Activated naive CD8-positive, alpha-beta T cell treated with anti-CD3 and anti-CD28 coated beads, Interleukin-2, amount 50 U/mL, for 24 hours (primary cell): ENCODE measurements at places on chromosomes 16 and 17.

DNA sequence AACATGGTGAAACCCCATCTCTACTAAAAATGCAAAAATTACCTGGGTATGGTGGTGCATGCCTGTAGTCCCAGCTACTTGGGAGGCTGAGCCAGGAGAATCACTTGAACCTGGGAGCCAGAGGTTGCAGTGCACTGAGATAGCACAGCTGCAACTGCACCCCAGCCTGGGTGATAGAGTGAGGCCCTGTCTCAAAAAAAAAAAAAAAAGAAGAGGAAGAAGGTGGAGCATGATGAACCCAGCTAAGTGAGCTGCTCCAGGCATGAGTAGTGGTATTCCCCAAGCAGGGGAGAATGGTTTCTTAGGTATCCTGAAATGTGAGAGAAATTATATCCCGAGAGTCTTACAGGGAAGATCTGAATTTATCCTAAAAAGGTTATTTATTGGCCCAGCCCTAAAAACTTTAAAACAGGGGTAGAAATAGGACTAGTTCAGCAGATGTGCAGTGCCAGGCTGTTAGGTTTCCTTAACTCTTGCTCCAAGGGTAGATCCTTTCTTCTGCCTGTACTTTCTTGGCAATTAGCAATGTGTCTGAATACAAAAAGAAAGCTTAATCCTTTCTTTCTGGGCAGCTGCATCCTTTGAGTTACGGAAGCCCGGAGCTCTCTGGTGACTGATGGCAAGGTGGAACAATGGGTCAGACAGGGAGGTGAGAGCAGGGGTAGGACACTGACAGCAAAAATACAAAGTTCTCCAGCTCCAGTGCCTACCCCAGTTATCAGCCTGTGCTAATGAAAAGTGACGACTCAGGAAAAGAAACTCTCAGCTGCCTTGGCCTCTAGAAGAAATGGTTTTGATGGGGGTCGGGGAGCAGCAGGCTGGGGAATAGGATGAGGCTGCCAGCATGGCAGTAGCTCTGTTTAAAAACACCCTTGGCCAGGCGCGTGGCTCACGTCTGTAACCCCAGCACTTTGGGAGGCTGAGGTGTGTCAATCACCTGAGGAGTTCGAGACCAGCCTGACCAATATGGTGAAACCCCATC is 36.5 kb upstream of the TOB1 start:
- DNase-seq: no peak

DNA sequence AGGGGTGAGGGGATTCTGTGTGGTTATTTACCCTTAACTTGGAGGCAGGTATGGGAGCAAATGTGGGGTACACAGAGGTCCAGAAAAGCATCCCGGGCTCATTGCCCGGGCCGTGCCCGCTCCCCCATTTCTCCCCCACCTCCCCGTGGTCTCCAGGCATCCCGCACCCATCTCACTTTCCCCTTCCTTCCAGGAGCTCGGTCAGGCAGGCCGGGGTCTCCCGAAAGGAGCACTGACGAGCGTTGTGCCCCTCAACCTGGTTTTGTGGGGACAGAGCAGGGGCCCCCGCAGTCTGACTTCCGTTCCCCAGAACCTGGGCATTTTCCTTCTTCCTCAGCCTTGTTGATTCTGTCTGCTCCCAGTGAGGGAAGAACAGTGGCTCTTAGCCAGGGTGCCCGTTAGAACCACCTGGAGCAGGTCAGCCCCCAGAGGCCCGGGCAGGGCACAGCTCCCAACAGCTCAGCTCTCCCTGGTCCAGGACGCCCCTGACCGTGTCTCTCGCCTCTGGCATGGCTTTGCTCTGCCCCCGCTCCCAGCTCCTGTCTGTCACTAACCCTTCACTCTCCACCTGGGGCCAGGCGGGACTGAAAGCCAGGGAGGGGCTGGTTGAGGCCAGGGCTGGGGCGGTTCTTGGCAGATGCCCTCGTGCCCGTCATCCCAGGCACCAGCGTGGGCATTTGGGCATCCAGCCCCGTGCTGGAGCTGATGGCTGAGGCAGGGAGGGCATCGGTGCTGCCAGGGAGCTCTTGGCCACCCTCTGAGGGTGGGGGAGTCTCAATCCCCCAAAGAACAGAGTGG is 12.5 kb upstream of the NUDT16L1 start:
- no peak for DNase-seq

DNA sequence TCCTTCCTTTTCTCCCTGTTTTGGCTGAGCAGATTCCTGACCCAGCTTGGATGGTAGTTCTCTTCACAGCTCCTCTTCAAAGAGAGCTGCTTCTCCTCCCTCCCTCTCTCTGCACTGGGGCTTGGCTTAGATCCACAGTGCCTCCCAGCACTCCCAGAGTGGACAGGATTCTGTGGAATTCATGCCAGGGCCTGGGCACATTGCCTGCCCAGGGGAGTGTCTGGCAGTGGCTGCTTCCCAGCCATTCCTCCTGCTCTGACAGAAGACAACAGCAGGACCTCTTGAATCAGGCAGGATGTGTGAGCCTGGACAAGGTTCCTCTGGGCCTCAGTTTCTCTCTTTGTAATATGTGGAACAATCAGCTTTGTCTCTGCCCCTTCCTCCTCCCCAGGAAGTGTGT is 4.5 kb upstream of the MMP28 start:
- DNase-seq: no peak

GRCh38 chr16:82425661-82426060 is 201.1 kb upstream of the CDH13 start:
- no peak for DNase-seq

GRCh38 chr16:50900391-50900942 is 158.6 kb downstream of the CYLD start:
- no peak for DNase-seq
